ENCODE measurements at places on chromosomes 5 and 9.

DNA sequence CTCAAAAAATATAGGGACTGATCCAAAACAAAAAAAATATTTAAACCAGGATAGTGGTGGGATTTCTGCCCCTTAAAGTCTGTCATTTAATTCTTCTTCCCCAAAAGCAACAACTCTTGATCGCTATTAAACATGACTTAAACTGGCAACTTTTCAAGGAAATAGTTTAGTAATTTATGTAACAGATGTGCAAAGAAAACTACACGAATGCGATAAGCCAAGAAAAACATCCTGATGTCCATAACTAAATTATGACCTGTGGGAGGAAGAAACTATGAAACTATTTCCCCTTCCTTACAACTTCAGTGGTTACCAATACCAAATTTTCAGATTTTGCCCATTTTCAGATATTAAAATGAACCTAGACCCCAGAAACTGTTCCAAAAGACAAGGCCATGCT lies 31.5 kb downstream of the CLINT1 start:
- no peak for DNase-seq

DNA sequence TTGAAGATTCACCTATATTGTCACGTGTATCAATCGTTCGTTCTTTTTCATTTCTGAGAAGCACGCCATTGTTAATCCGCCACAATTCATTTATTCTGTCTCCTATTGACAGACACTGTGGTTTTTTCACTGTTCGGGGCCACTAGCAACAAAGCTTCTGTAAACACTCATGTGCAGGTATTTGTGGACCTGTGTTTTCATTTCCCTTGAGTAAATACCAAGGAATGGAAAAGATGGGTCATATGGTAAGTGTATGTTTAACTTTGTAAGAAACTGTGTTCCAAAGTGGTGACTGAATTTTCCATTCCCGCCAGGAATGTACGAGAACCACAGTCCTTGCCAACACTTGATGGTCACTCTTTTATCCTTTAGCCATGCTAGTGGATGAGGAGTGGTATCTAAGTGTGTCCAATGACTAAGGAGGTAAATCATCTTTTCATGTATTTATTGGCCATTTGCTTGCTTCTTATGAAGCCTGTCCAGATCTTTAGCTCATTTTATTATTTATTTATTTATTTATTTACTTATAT lies 10.7 kb downstream of the ABO start:
- DNase-seq, result no peak

DNA sequence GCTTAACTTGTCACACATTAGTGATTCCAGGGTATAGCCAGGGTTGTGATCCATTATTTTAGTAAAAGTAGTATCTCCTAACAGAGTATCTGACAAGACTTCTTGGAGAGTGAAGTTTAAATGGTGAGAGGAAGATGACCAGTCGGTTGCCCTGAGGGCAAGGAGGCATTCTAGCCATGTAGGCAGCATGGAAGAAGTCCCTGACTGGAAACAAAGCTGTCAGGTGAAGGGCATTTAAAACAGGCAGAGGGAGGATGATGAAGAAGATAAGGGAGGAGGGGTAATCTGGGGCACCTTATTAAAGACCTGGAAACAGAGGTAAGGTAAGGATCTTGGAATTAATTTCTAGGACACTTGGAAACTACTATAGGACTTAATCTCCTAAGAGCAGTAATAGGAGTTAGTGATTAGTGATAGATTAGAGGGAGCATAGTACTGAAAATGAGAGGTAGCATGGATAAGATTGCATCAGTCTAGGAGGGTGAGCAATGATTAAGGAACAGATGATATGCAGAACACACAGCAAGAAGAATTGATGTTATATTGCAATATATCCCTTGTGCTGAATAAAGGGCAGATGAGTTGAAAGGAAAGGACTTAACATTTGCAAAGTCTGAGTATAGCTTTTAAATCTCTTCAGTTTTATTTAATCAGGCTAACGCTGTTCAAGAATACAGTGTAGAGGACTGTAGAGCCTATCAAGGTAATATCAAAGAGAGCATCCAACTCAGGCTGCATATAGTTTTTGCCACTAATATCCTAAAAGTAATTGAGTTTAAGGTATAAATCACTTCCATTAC lies 9.6 kb downstream of the KIF2A start:
- DNase-seq, result peak; percentile 61

- DNase-seq, result no peak
Measured at GRCh38 chr5:85484982-85485574, 1100.4 kb upstream of the EDIL3 start.

- no peak for DNase-seq
Measured at GRCh38 chr9:31605164-31605563, 779.3 kb upstream of the ACO1 start.

DNA sequence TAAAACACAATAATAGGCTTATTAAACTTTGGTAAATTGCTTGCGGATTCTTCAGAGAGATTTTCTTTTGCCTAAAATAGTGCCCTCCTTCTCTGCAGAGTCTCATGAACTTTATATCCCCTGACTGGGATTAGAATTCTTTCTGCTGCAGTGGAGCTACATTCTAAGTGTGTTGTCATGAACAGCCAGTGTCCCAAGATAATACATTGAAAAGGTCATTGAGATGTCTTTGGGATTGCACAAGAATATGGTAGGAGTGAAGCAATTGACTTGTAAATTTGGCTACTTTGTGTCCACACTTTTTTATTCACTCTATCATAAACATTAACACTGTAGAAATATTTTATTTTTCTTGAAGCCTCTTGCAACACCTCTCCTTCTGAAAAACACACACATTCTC lies 604.5 kb downstream of the GABRG2 start:
- no peak for DNase-seq

GRCh38 chr5:67693956-67694809 lies 497.6 kb upstream of the CD180 start:
- DNase-seq, result peak; percentile 16

DNA sequence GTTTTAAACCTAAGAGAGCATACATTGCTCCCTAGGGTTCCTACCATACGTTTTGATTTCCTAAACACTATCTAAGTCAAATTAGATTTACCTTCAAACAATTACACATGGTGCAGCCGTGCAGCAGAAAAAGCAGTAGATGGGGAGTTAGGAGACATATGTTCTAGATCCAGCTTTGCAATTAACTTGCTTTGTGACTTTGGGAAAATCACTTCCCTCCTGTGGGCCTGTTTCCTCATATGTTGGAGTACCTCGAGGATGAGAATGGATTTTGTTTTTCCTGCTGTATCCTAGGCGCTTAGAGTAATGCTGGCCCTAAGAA lies 711 bp downstream of the MRPL50 start:
- DNase-seq, result no peak

- no peak for DNase-seq
Measured at GRCh38 chr5:144950996-144951395, 780.3 kb downstream of the KCTD16 start.

- no peak for DNase-seq
Measured at GRCh38 chr9:124960409-124960752, 19.5 kb upstream of the GOLGA1 start.

DNA sequence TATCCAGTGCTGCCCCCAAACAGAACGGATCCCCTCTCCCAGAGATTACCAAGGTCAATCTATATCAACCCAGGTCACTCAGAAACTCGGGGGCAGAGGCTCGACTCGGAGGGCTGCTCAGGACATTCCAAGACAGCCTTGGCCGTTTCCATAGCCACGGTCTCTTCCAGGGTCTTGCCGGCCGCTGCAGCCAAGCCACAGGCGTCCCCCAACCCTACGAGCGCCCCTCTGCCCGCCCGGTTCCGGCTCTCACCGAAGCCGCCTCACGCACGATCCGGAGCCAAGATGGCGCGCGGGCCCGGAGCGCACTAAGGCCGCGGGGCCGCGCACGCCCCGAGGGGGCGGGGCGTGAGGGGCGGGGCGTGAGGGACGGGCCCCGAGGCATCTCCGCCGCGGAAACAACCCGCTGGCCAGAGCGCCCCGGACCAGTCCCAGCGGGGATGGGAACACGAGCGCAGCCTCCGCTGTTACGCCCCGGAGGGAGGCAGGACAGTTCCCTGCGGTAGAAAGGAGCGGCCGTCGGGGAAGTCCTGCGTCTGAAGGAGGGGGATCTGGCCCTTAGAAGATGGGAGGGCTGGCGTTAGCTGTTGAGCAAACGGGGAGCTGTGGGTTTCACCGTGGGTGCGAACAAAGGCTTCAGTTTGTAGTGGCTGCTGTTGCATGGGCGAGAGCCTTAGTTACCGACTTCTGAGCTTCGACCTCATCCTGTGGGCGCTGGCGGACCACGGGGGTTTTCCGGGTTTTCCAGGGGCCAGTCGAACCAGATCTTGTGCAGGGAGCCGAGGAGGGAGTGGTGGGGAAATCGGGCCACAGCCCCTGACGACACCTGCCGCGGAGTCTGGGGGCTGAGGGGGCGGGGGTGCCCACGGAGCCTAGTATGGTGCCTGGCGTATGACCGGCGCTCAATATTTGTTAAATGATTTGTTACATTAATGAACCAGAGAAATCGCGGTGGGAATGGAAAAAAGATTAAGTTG lies at the start of gene RPP25L:
TSS of gene RPP25L (minus strand) at position 287 of the 977 bp plus-strand sequence. CDS start 801 bp downstream, outside the sequence.
- peak; percentile 83 for DNase-seq

DNA sequence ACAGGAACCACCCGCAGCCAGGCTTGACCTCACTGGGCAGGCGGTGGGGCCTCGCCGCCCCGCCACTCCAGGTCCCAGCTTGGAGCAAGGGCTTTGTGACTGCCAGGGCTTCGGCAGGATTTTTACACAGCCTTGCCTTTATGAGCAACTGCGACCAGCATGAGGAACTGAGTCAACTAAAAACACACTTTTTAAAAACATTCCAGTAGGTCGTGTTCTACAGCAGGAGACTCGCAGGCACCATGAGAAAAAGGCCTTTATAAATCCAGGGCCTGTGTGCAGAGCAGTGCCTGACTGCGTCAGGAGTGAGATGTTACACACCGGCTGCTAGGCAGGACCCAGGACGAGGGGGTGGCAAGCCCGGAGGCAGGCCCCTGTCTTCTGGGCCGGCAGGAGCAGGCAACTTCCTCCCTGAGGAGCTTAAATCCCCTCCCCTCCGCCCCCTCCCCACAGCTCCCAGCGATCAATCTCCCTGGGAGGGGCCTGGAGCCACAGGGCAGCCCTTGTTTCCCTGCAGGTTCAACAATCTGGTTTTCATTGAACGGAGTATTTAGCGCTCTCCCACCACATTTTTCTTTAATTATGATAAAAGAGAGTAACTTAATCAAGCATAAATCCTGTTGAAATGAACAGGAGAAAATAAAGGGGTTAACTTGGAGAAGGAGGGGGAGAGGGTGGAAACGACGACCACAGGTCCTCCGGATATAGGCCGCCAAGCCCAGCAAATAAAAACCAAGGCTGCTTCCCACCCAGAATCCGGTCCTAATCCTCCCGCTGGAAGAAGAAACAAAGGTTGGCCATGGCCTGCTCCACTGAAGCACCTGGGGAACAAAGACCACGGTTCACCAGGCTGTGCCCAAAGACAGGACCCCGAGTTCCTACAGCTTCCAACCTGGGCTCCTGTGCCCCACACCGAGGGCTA lies 92.5 kb downstream of the ROR2 start:
- DNase-seq, result peak; percentile 90

DNA sequence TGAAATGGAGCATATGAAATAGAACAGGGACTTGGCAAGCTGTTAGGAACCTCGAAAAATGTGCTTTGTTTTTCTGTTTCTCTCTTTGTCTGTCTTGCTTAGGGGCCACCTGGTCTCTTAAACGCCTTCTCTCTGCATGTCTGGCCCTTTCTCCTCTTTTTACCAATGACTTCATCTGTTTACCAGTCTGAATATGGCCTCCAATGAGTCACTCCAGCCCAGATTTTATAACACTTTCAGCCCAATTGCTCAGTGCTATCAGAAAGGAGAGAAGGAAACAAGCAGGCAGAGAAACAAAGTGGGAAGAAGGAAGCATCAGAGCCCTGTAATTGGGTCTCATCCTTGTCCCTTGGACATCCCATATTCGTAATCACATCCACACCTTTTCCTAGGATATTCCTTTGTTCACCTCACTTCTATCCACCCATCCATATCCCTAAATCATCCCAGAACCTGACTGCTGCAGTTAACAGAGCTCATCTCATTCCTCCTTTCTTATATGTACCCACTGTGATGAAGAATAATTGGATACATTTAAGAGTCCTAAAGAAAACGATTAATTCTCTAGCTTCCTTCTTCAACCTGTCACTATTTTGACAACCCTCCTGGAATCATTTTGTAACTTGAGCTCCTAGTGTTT lies 151.8 kb upstream of the GPR151 start:
- no peak for DNase-seq

DNA sequence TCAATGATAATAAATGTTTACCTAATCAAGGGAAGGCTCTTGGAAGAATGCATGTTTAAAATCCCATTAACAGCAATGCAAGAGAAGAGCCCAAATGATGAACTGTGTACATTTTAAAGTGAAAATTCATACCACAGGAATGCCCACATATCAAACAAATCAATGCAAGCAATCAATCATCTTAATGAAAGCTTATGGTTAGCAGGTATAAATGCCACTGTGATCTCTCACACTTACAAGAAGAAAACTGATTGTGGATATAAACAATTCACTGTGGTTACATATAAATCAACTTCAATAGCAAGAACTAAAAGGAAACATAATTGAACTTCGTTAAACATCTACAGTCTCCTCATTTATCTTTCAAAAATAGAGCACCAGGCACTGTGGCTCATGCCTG lies 161.0 kb upstream of the RORB start:
- no peak for DNase-seq

DNA sequence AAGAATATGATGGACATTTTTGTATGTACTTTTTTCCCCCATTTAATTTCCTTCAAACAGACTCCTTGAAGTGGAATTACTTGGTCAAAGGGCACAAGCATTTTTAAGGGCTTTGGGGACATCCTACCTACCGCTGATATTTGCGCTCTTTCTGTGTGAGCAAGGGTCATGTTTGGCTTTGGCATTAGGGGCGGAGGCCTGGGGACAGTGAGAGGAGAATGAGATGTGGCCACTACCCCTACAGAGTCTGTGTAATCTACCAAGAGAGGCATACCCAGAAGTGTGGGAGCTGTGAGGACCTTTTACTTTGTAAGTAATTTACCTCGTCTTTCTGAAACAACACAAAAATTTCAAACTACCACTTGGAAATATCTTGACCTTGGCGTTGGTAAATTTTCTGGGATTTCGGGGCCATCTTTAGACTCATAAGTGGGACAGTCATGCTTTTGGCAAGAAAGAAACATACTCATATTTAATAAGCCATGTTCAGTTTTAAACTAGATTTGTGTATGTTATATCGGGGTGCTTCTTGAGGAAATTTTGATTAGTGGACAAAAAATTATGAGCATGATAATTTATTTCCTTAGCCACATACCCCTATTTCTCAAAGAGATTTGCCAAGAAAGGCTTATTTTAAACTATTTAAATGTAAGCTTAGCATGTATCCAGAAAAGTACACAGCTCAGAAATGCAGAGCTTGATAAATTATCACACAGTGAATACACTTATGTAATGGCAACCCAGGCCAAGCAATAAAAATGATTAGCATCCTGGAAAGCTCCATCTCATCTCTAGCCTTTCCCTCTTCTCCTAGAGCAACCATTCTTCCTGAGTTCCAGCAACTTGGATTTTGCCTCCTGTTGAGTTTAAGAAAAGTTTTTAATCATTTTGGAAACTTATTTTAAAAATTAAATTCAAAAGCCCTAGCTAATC lies 63.6 kb downstream of the ARHGAP26 start:
- no peak for DNase-seq

GRCh38 chr9:16768816-16769215 lies 101.7 kb downstream of the BNC2 start:
- DNase-seq, result peak; percentile 10

Measured in ELF-1 (cell line).